ENCODE measurements at places on chromosomes 4 and X. TPM values are rescaled to one million over a fixed set of nuclear protein-coding genes. Genes with fewer than 3 reads are reported as not detected.

- no peaks in the 10 kb centered on the region for H3K4me1 ChIP-seq
- no peak overlapping the region for H3K27ac ChIP-seq
- no peak overlapping the region for H3K4me3 ChIP-seq
- DNase-seq = no peak
- H3K27me3 ChIP-seq = no peaks in the 10 kb centered on the region
These were observed 16.3 kb downstream of the PPP3CA start for GRCh38 chr4:101331017-101331416.

DNA sequence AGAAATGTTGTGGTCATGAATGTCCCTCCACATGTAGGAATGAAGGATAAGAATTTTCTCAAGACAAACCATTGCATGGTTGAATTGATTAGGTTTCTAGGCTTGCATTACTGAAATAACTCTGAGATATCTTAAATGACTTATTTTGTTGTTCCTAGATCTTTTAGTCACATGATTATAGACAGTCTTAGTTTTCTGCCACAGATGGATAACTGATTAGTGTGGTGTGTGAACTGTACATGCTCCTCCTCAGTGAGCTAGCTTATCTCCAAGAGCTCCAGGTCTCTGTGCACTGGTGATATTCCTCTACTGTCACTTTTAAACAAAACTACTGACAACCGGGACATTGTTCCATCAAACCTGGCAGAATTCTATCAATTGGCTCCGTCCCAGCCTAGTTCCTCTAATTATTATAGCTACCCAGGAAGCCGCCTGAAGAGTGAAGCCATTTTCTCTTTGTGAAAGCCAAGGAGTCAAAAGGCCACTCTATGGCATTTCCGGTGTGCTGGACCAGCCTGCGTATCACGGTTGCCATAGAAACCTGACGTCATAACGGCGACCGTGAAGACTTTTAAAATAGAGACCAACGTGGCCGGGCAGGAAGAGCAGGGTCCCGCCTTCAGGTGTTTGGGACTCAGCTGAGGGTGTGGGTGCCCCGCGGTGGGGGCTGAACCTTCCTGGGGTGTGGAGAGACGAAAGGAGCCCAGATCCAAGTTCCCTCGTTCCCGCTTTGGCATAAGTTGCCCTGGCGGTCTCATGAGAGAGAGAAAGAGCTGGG, 28.1 kb downstream of the BEX3 start:
- H3K27me3 ChIP-seq = no peaks in the 10 kb centered on the region
- DNase-seq = peak; percentile 80
- no peaks in the 10 kb centered on the region for H3K36me3 ChIP-seq
- peak overlapping the region; percentile 41 for H3K4me3 ChIP-seq

Gene KLB
- 0.11 TPM for total RNA-seq

GRCh38 chr4:41154814-41155177, 59.5 kb downstream of the APBB2 start:
- no peaks in the 10 kb centered on the region for H3K36me3 ChIP-seq
- H3K4me3 ChIP-seq = no peak overlapping the region
- DNase-seq = no peak
- no peaks in the 10 kb centered on the region for H3K27me3 ChIP-seq
- peak overlapping the region; percentile 73 for H3K27ac ChIP-seq

GRCh38 chrX:100477958-100478357, 67.9 kb upstream of the PCDH19 start:
- H3K27ac ChIP-seq = no peak overlapping the region
- H3K4me1 ChIP-seq = no peaks in the 10 kb centered on the region
- no peak overlapping the region for H3K4me3 ChIP-seq
- H3K36me3 ChIP-seq = no peaks in the 10 kb centered on the region
- DNase-seq = no peak

- no peaks in the 10 kb centered on the region for H3K4me1 ChIP-seq
- no peak overlapping the region for H3K27ac ChIP-seq
- H3K4me3 ChIP-seq = peak overlapping the region; percentile 41
- H3K27me3 ChIP-seq = no peaks in the 10 kb centered on the region
These were observed 63.9 kb downstream of the TRAPPC11 start for GRCh38 chr4:183722731-183723560.

Gene PUDP
- 27.0 TPM for total RNA-seq

Gene NR0B1
- total RNA-seq = not detected

- no peak for DNase-seq
- no peak overlapping the region for H3K4me3 ChIP-seq
- no peaks in the 10 kb centered on the region for H3K27me3 ChIP-seq
- H3K4me1 ChIP-seq = no peaks in the 10 kb centered on the region
- no peaks in the 10 kb centered on the region for H3K36me3 ChIP-seq
These were observed 326.4 kb downstream of the SLITRK2 start for GRCh38 chrX:146144039-146144438.

DNA sequence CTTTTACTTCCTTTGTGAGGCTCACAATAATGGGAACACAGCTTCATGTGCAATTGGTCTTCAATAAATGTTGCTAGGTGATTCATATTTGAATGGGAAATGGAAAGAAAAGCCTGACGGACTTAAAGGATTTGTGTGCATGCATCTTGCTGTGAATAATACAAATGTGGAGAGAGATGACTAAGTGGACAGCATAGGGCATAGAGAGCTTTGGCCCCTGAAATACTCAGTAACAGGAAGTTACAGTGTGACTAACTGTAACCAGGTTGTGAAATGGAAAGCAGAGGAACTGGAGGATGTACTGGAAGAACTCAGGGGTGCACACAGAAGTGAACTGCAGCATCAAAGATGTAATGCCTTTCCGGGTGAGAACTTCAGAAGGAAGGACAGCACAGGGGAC, 206.7 kb downstream of the MGST2 start:
- peaks cover 8% of the 10 kb centered on the region for H3K4me1 ChIP-seq
- no peaks in the 10 kb centered on the region for H3K36me3 ChIP-seq
- no peak for DNase-seq
- no peak overlapping the region for H3K4me3 ChIP-seq
- H3K27me3 ChIP-seq = no peaks in the 10 kb centered on the region
- H3K27ac ChIP-seq = no peak overlapping the region

- H3K4me1 ChIP-seq = peaks cover 10% of the 10 kb centered on the region
- H3K27ac ChIP-seq = no peak overlapping the region
- no peak overlapping the region for H3K4me3 ChIP-seq
- DNase-seq = no peak
- H3K36me3 ChIP-seq = no peaks in the 10 kb centered on the region
These were observed 6.4 kb downstream of the TCEAL8 start for GRCh38 chrX:103248553-103248952.

GRCh38 chr4:47659342-47659741, 174.3 kb downstream of the ATP10D start:
- H3K27ac ChIP-seq = no peak overlapping the region
- H3K4me3 ChIP-seq = no peak overlapping the region
- H3K27me3 ChIP-seq = no peaks in the 10 kb centered on the region
- H3K4me1 ChIP-seq = no peaks in the 10 kb centered on the region
- H3K36me3 ChIP-seq = no peaks in the 10 kb centered on the region

Gene NAP1L3
- total RNA-seq = 7.5 TPM

Gene SPANXN4
- total RNA-seq = not detected

GRCh38 chrX:133530960-133531359, 115.7 kb upstream of the GPC4 start:
- DNase-seq = no peak
- no peaks in the 10 kb centered on the region for H3K27me3 ChIP-seq
- no peaks in the 10 kb centered on the region for H3K36me3 ChIP-seq
- no peak overlapping the region for H3K27ac ChIP-seq
- no peak overlapping the region for H3K4me3 ChIP-seq

GRCh38 chr4:37437163-37437562, 192.6 kb downstream of the NWD2 start:
- H3K27me3 ChIP-seq = no peaks in the 10 kb centered on the region
- H3K36me3 ChIP-seq = no peaks in the 10 kb centered on the region
- no peak for DNase-seq
- no peak overlapping the region for H3K27ac ChIP-seq
- H3K4me1 ChIP-seq = no peaks in the 10 kb centered on the region
- no peak overlapping the region for H3K4me3 ChIP-seq

DNA sequence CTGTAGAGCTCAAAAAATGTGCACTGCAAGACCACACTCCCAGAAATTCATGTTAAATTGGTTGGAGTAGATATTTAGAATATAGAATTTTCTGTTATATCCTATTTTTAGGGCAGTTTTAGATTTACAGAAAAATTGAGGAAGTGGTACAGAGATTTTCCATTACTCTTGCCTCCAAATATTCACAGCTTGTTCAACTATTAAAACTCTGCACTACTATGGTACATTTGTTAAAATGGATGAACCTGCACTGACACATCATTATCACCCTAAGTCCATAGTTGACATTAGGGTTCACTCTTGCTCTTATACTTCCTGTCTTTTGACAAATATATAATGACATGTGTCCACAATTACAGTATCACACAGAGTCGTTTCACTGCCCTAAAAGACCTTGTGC, 1724.5 kb downstream of the C4orf33 start:
- DNase-seq = no peak
- no peaks in the 10 kb centered on the region for H3K36me3 ChIP-seq
- no peaks in the 10 kb centered on the region for H3K27me3 ChIP-seq

DNA sequence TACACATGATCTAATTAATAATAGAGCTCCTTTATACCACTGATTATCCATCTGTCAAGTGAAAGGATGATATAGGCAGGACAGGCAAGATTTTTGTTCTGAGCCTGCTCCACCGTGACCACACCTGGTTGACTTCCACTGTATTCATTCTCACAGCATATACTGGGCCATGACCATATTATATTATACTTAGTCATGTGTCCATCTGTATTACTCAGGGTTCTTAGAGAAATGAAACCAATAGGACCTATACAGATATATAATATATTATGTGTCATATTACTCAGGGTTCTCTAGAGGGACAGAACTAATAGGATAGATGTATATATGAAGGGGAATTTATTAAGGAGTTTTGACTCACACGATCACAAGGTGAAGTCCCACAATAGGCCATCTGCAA, 675.1 kb downstream of the GRXCR1 start:
- H3K36me3 ChIP-seq = no peaks in the 10 kb centered on the region
- no peak for DNase-seq
- no peak overlapping the region for H3K4me3 ChIP-seq
- no peak overlapping the region for H3K27ac ChIP-seq
- no peaks in the 10 kb centered on the region for H3K27me3 ChIP-seq
- no peaks in the 10 kb centered on the region for H3K4me1 ChIP-seq

GRCh38 chr4:161919442-161920220, 244.2 kb downstream of the FSTL5 start:
- H3K4me3 ChIP-seq = no peak overlapping the region
- no peaks in the 10 kb centered on the region for H3K4me1 ChIP-seq
- H3K36me3 ChIP-seq = no peaks in the 10 kb centered on the region
- H3K27me3 ChIP-seq = no peaks in the 10 kb centered on the region

DNA sequence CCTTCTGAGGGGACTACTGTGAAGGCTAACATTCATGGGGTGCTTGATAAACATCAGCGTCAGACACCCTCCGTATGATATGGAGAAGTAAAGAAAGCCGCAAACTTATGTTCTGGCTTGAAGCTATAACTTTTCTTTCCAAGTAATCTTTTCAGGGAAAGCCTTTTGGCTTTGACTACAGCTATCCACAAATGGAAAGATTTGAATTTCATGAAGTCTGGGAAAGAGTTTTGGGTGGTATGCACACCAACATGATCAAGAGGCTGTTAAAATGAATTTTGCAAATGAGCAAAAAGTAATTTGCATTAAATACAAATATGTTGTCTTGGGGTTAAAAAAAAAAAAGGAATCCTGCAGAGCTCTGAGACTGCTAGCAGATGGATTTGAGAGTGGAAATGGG, 114.8 kb upstream of the LIMCH1 start:
- H3K36me3 ChIP-seq = no peaks in the 10 kb centered on the region
- H3K27me3 ChIP-seq = no peaks in the 10 kb centered on the region
- DNase-seq = no peak
- H3K27ac ChIP-seq = no peak overlapping the region

Gene WAS
- total RNA-seq = 4.5 TPM

DNA sequence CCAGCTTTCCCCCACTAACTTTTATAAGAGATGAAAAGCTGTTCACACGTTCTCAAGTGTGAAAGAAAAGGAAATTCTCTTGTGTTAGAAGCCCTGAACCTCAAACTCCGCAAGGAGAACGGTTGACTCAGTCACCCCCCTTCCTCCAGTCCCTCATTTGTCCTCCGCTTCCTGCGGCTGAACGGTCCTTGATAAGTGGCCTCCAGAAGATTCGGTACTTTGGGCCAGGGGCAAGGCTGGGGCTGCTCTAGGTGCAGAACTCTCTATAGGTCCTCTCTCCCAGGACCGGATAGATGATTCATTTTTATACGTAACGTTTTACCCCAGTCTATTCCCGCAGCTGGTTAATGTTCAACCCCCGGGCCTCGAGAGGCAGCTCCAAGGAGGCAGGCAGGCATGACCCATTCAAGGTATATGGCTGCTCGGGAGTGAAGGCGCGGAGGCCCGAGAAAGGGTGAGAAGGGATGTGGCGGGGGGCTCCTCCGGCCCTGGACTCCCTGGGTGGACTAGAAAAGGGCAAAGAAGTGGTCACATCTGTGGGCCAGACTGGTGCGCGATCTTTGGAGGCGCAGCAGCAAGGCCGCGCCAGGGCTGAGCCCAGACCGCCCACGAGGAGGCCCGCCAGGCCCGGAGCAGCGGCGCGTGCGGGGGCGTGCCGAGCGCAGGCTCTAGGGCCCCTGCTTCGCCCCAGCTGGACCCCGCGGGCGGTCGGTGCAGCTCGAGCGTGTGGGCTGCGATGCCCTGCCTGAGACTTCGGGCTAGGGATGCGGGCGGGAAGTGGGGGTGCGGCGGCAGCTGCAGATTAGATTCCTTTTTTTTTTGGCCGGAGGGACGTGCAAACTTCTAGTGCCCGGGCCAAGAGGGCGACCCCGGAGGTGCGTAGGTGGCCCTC, 11.7 kb downstream of the PITX2 start:
- H3K4me1 ChIP-seq = no peaks in the 10 kb centered on the region
- peak overlapping the region; percentile 13 for H3K4me3 ChIP-seq
- DNase-seq = no peak
- no peaks in the 10 kb centered on the region for H3K27me3 ChIP-seq

Gene ETDA
- not detected for total RNA-seq

Gene PDGFRA
- total RNA-seq = 42.8 TPM

DNA sequence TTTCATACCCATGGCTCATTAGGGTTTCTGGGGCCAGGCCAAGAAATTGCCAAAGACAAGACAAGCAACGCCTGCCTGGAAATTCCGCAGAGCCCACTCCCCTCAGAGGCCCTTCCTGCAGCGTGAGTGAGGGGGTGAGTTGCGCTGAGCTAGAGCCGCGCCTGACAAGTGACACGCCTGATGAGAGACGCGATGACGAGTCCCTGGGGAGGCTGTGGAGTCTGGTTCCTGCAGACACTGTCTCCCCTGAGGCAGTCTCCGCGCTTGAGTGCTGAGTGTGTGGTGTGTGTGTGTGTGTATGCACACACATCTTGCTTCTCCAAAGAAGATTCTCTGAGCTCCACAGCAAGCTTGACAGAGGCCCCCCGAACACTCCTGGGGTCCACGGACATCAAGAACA, 269.8 kb downstream of the BCOR start:
- H3K4me1 ChIP-seq = no peaks in the 10 kb centered on the region
- no peak for DNase-seq
- H3K36me3 ChIP-seq = no peaks in the 10 kb centered on the region

GRCh38 chrX:139126493-139126892, 404.0 kb upstream of the F9 start:
- DNase-seq = no peak
- H3K36me3 ChIP-seq = no peaks in the 10 kb centered on the region
- no peak overlapping the region for H3K4me3 ChIP-seq
- H3K27ac ChIP-seq = no peak overlapping the region
- H3K27me3 ChIP-seq = no peaks in the 10 kb centered on the region

Gene CFAP47
- total RNA-seq = not detected

- no peaks in the 10 kb centered on the region for H3K27me3 ChIP-seq
- H3K4me1 ChIP-seq = peaks cover 32% of the 10 kb centered on the region
- DNase-seq = no peak
- no peaks in the 10 kb centered on the region for H3K36me3 ChIP-seq
- H3K4me3 ChIP-seq = no peak overlapping the region
These were observed 111.4 kb downstream of the SORBS2 start for GRCh38 chr4:185700630-185701029.

GRCh38 chr4:141058591-141059512, 74.4 kb downstream of the RNF150 start:
- H3K27me3 ChIP-seq = no peaks in the 10 kb centered on the region
- H3K36me3 ChIP-seq = no peaks in the 10 kb centered on the region
- H3K27ac ChIP-seq = peak overlapping the region; percentile 14

Gene CD99L2
- total RNA-seq = 72.0 TPM
